B cell (primary cell): ENCODE measurements at places on chromosomes 11 and 22. TPM values are rescaled to one million over a fixed set of nuclear protein-coding genes. Genes with fewer than 3 reads are reported as not detected.

The LMNTD2 gene
- total RNA-seq, result 19.7 and 21.4 TPM in 2 replicates

The MRGPRX1 gene
- total RNA-seq, result not detected in 2 replicates

The TEX54 gene
- total RNA-seq, result 1.1 TPM in 1 of 2 replicates, not detected in the other

- no peak for DNase-seq
- no peak overlapping the region for H3K4me3 ChIP-seq
- H3K27me3 ChIP-seq, result no peaks in the 10 kb centered on the region
- H3K36me3 ChIP-seq, result peaks cover 3% of the 10 kb centered on the region
- peaks cover 6% of the 10 kb centered on the region for H3K4me1 ChIP-seq
- no peak overlapping the region for H3K27ac ChIP-seq
These were observed 35.2 kb upstream of the TFIP11 start for GRCh38 chr22:26547426-26547825.

DNA sequence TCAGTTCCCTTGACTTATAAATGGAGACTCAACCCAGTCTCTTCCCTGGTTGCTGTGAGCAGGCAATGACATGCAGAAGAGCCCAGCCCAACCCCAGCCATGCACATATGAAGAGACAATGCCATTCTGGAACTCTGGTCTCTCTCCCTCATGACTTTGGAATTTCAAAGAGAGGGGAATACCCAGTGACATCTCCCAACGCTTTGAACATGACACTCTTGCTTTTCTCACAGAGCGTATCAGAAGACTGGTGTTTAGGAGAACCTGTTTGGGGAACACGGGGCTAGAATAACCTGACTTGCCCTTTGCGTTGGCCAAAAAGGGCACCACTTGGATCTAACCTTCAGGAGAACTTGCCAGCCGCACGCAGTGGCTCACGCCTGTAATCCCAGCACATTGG, 12.9 kb downstream of the RANGAP1 start:
- H3K36me3 ChIP-seq, result peaks cover 57% of the 10 kb centered on the region
- no peak overlapping the region for H3K4me3 ChIP-seq
- no peak overlapping the region for H3K27ac ChIP-seq
- no peaks in the 10 kb centered on the region for H3K27me3 ChIP-seq
- no peaks in the 10 kb centered on the region for H3K4me1 ChIP-seq
- no peak for DNase-seq

DNA sequence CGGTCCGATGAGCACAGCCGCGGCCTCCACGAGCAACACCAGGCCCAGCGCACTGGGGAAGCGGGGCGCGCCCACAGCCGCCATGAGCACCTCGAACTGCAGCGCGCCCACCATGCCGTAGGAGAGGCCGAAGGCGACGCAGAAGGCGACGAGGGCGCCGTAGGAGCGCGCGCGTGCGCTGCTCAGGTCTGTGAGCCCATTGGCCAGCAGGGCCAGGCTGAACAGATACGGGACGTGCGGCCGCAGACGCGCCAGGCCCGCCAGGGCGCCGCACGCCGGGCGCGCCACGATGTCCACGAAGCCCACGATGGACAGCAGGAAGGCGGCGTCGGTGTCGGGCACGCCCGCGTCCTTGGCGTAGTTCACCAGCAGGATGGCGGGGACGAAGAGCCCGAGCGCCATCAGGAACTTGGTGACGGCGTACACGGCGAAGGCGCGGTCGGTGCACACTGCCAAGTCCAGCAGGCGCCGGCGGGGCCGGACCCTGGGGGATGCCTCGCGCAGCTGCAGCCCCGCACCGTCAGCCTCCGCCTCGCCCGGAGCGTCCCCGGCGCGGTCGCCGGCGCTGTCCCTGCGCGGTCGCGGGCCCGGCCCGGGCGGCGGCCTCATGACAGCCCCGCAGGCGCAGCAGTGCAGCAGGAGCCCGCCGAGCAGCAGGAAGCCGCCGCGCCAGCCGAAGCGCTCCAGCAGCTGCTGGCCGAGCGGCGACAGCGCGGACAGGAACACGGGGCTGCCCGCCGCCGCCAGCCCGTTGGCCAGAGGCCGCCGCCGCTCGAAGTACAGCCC, 2.9 kb downstream of the SLC16A8 start:
- H3K4me1 ChIP-seq, result peaks cover 18% of the 10 kb centered on the region
- H3K4me3 ChIP-seq, result no peak overlapping the region
- no peak overlapping the region for H3K27ac ChIP-seq
- H3K27me3 ChIP-seq, result peaks cover 27% of the 10 kb centered on the region

GRCh38 chr11:35974882-35975589, 31.2 kb downstream of the LDLRAD3 start:
- no peaks in the 10 kb centered on the region for H3K27me3 ChIP-seq
- H3K4me3 ChIP-seq, result no peak overlapping the region
- H3K36me3 ChIP-seq, result no peaks in the 10 kb centered on the region
- H3K4me1 ChIP-seq, result no peaks in the 10 kb centered on the region
- no peak for DNase-seq

- H3K27ac ChIP-seq, result no peak overlapping the region
- H3K4me1 ChIP-seq, result no peaks in the 10 kb centered on the region
- H3K4me3 ChIP-seq, result no peak overlapping the region
- no peak for DNase-seq
- no peaks in the 10 kb centered on the region for H3K36me3 ChIP-seq
These were observed 2.8 kb downstream of the ROBO4 start for GRCh38 chr11:124894606-124895430.

GRCh38 chr11:102396708-102397563, 49.9 kb downstream of the BIRC2 start:
- no peak overlapping the region for H3K27ac ChIP-seq
- no peak for DNase-seq
- H3K4me1 ChIP-seq, result no peaks in the 10 kb centered on the region
